ENCODE measurements at places on chromosomes 5 and 9. TPM values are rescaled to one million over a fixed set of nuclear protein-coding genes. Genes with fewer than 3 reads are reported as not detected.

DNA sequence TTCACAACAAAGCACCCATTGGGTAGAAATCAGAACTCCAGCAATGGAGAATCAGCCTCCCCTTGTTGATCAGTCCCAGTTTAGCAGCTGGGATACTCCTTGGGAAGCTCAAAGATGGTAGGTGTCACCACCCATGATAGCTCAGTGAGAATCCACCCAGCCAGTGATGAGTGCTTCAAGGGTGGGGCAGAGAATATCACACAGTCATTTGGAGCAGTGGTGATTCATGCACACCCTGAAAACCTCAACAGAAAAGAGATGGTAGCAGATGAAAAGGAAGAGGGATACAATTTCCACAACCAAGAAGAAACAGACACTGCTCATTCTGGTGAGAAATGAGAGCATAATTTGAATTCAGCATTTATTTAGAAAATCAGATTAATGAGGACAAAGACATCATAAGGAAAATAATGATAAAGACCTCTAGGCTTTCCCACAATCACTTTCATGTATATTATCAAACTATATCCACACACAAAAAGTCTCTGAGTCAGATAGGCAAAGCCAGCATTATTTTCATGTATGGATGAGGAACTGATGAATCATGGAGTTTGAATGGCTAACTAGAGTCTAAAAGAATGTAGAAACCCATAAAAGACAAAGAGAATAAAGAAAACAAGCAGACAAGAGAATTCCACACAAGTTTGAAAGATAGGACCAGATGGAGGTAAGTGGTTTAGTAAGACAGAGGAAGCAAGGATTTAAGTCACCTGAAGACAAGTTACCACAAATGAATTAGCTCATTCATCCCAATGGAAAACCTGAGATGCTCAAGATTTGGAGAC, 82.9 kb downstream of the FEM1C start:
- DNase-seq = peak; percentile 98

DNA sequence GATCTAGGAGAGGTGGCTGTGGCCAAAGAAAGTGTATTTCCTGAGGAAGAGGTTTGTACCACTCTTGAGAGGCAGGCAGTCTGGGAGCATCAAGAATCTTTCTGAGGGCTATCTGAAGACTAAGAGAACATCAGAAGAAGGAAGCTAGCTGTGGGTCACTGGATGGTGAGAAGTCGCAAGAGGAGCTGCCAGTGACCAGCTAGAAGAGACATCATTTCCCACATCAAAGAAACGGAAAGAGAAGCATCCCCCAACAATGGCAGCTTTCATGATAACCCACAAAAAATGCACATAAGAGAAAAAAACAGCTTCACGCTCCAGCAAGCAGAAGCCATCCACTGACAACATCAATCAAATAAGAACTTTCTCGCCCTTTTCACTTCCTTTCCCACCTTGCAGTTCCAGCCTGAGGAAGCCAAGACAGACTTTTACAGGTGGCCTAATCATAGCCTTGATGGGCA, 25.0 kb upstream of the CEP78 start:
- DNase-seq = no peak

DNA sequence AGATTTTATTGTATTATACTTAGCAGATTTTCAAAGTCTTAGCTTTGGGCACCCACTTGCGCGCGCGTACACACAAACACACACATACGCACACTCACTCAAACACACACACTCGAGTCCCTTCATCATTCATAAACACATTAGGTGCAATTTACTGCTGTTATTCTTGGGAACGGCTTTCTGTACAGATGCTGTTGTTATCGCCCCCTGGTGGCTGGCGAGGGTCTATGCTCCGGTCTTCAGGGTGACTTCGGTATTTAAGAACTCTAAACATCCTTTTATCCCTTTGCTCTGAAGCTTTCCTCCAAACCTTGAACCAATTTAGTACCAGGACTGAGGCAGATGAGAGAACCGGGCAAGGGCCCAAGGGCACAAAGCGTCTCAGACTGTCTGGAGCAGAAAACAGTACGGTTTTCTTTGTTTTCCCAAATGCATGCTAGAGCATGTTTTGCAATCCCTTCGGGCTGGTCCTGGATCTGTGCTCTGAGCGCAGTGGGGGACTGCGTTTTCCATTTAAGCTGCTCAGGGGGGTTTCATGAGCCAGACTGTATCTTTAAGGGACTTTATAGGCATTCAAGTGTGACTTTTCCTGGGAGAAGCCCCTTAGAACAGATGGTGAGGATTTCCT, 1.7 kb upstream of the SLIT3 start:
- peak; percentile 52 for DNase-seq

DNA sequence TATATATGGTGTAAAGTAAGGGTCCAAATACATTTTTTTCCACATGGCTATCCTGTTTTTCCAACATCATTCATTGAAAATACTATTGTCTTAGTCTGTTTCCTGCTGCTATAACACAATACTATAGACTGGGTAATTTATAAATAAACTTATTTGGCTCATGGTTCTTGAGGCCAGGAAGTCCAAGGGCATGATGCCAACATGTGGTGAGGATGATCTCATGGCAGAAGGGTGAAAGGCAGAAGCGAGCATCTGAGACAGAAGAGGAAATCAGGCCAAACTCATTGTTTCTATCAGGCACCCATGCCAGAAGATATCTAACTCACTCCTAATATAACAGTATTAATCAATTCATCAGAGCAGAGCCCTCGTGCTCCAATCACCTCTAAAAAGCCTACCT, 42.6 kb downstream of the ANKRD55 start:
- peak; percentile 77 for DNase-seq

DNA sequence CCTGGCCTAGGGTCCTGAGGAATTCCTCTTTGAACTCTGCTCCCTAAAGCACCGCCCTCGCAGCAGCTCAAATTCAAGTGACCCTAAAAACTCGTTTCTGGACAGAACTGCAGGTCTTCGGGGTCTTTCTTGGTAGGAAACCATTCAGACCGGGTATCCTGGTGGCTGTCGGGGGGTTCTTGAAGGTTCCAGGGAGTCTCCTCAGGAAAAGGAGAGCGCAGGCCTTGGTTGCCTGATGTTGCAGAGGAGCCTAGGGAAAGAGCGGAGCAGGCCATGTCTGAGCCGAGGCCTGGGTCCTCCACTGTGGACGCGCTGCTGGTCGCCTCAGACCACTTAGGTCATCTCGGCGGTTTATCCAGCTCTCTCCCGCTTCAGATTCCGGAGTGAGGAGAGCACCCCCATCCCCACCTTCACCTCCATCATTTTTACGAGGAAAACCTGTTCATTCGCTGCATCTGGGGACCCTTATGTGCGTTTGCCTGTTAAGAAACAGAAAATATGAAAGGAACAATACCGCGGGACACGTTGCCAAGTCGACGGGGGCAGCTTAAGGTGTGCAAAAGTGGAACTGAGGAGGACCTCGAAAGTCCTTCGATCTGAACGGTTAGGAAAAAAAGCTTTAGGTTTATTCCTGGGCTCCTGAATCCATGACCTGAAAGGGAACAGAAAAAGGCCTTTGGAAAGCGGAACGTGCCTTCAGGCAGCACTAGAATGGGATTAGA, 299.4 kb downstream of the PARP8 start:
- no peak for DNase-seq

- DNase-seq = no peak
Observed at GRCh38 chr9:138009803-138010690, 132.5 kb downstream of the CACNA1B start.

GRCh38 chr9:23849379-23850035, 23.5 kb upstream of the ELAVL2 start:
- DNase-seq = no peak

The OR1L4 gene
- total RNA-seq = not detected

DNA sequence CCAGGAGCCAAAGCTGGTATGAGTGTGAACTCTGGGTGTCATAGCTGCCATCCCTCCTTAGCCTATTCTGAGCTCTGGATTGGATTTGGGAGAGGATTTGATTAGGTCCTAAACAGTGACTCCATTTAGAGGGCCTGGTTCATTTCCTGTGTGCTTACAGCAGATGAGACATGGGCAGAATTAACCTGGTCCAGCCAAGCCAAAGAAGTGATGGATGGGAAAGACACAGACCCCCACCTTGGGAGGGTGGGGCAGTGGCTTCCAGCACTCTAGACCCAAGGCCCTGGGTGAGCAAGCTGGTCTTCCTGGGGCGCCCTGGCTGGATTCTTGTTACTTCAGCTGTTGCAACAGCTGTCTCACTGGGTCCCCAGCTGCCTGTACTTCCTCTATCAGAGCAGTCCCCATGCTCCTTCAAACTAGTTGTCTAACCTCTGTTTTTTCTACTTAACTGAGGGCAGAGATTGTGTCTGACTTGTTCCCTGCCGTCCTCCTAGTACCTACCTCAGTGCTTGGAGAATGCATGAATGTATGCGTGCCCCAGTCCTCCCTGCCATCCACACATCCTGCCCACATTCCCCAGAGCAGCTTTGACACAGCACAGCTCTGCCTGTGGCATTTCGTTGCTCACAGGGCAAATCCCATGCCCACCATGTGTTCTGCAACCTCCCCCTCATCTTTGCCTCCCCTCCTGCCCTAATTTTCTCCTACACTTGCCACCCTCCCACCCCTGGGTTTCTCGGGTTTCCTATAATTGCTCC, 115.9 kb downstream of the RGS3 start:
- peak; percentile 98 for DNase-seq

The PCSK1 gene
- total RNA-seq = not detected

Measured in LHCN-M2 (cell line).